ENCODE measurements at places on chromosomes 2 and 18. TPM values are rescaled to one million over a fixed set of nuclear protein-coding genes. Genes with fewer than 3 reads are reported as not detected.

DNA sequence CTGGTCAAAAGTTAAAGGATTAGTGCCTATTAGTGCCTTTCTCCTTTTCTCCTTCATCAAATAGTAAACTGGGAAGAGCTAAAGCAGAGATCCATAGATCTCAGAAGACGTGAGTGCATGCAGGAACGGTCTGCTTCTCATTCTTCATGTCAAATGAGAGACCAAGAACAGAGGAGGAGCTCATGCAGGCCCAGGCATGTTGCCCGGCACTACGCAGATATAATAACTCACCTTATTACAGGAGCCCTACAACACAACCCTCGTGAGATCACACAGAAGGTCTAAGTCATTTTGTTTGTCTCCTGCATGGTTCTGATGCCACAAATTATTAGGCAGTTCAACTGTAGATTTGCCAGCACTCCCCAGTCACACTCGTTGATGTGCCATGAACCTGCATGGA lies 71.8 kb downstream of the CMPK2 start:
- DNase-seq = no peak

GRCh38 chr18:45415614-45416013 lies 199.7 kb upstream of the SLC14A2 start:
- no peak for DNase-seq

- DNase-seq = no peak
These were observed 318.1 kb upstream of the HS6ST1 start for GRCh38 chr2:128636802-128637147.

DNA sequence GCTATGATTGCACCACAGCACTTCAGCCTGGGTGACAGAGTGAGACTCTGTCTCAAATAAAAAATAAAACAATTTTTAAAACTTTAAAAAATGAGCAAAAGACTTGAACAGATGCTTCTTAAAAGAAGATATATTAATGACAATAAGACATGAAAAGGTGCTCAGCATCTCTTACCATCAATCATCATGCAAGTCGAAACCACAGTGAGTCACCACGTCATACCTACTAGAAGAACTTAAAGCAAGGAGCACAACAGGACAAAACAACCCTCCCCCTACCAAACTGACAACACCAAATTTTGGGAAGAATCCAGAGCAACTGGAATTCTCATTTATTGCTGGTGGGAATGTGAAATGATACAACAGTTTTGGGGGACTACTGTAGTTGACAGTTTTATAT lies 251.6 kb downstream of the BCL2 start:
- no peak for DNase-seq

GRCh38 chr2:71066856-71067255 lies 1.6 kb upstream of the NAGK start:
- DNase-seq = no peak

- DNase-seq = peak; percentile 20
These were observed 620.6 kb downstream of the GALR1 start for GRCh38 chr18:77870199-77870598.

GRCh38 chr2:197969391-197969893 lies 165.0 kb downstream of the PLCL1 start:
- no peak for DNase-seq

DNA sequence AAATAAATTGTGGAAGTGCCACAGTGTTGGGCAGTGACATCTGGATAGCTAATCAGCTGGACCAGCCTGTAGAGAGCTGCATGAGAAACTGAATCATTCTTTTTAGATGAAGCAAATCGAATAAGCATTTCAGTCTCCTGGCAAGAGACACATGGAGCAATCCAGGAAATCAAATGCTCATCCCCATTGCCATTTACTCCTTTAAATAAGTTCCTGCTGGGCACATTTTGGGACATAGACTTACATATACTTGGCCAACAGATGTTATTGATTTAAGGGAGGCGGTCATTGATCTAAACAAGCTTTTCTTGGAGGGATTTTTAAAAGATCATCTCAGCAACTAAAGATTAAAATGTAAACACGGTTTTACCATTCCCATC lies 307.1 kb downstream of the STK39 start:
- no peak for DNase-seq

DNA sequence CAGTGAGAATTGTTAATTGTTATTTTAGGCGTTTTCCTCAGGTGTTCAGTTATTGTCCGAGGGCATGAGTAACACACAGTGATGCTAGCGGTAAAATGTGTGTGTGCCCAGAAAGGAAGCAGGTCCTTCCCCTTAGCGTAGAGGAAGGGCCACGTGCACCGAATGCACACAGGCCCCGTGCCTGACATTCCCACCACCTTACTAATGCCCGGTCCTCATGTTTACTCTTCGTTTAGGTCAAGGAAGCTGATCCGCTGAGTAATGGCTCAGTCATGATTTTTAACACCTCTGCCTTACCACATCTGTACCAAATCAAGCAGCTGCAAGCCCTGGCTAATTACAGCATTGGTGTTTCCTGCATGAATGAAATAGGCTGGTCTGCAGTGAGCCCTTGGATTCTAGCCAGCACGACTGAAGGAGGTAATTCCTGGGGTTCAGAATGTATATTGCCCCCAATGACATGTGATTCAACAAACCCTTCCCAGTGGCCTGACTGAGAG lies 76.7 kb downstream of the MERTK start:
- no peak for DNase-seq

GRCh38 chr18:49747876-49748275 lies 65.5 kb downstream of the ACAA2 start:
- DNase-seq = no peak

GRCh38 chr2:69067866-69068265 lies 54.9 kb downstream of the ANTXR1 start:
- no peak for DNase-seq

DNA sequence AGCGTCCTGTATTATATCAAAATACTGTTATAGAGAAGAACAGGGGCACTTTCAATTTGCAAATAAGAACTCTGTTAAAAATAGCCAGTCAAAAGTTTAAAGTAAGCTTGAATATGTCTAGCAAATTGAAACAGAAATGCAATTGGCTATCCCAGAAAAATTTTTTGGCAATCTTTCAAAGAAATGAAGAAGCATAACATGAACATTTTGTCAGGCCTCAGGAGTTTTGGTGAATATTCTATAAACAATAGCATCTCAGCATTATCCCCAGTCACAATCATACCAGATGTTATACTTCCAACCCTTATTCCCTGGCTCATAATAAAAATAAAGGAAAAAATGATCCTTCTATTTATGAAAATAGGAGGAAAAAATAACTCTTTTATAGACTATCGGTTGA lies 252.4 kb downstream of the GRB14 start:
- no peak for DNase-seq

GRCh38 chr2:16050908-16051489 lies 110.6 kb downstream of the MYCN start:
- DNase-seq = no peak

- no peak for DNase-seq
These were observed 152.8 kb upstream of the STK17B start for GRCh38 chr2:196324211-196324610.

- DNase-seq = peak; percentile 89
These were observed 152.1 kb downstream of the PXDN start for GRCh38 chr2:1591978-1592907.

GRCh38 chr18:2948038-2948437 lies 64.9 kb downstream of the LPIN2 start:
- peak; percentile 18 for DNase-seq

- DNase-seq = no peak
These were observed 656.9 kb downstream of the EPHA4 start for GRCh38 chr2:220915092-220915623.

- no peak for DNase-seq
These were observed 150.8 kb downstream of the PTRHD1 start for GRCh38 chr2:24642351-24642750.

DNA sequence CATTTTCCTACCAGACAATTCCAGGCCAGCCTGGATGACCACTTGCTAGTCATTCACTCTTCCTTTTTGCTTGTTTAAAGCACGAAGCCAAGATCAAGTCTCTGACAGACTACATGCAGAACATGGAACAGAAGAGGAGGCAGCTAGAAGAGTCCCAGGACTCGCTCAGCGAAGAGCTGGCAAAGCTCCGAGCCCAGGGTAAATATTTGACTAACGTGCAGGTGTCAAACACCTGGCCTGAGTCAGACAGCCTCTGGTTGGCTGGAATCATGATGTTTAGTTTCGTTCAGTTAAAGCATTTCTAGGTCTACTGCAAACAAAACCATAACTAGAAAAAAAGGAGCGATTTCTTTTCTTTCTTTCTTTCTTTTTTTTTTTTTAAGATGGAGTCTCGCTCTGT lies 44.2 kb upstream of the LYPD6B start:
- DNase-seq = no peak

- DNase-seq = no peak
These were observed 111.7 kb upstream of the AGAP1 start for GRCh38 chr2:235382179-235382578.

DNA sequence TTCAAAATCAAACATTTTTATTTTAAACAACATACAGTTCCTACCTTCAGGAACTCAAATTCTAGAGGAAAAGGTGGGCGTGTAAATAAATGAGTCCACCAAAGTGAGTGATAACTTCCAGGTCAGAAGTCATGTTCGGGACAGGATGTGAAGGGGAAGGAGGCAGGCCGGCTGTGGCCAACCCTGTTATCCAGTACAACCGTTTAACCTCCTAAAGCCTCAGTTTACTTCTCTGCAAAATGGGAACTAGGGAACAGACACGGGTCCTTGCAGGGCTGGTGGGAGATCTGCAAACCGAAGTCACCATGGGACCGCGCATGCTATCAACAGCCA lies 373 bp downstream of the EIPR1 start:
- peak; percentile 20 for DNase-seq

DNA sequence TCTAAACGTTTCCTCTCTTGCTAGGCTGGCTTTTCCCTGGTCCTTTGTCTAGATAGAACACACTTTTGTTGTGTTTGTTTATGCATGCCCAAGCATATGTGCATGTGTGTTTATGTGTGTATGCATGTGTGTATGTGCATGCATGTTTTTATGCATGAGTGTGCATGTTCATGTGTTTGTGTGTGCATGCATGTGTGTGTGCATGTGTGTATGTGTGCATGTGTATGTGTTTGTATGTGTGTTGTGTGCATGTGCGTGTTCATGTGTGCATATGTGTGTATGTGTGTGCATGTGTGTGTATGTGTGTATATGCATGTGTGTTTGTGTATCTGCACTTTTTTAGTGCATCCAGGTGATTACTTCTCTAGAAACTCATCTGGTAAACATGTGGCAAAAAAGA lies 558.0 kb downstream of the GALR1 start:
- DNase-seq = no peak

DNA sequence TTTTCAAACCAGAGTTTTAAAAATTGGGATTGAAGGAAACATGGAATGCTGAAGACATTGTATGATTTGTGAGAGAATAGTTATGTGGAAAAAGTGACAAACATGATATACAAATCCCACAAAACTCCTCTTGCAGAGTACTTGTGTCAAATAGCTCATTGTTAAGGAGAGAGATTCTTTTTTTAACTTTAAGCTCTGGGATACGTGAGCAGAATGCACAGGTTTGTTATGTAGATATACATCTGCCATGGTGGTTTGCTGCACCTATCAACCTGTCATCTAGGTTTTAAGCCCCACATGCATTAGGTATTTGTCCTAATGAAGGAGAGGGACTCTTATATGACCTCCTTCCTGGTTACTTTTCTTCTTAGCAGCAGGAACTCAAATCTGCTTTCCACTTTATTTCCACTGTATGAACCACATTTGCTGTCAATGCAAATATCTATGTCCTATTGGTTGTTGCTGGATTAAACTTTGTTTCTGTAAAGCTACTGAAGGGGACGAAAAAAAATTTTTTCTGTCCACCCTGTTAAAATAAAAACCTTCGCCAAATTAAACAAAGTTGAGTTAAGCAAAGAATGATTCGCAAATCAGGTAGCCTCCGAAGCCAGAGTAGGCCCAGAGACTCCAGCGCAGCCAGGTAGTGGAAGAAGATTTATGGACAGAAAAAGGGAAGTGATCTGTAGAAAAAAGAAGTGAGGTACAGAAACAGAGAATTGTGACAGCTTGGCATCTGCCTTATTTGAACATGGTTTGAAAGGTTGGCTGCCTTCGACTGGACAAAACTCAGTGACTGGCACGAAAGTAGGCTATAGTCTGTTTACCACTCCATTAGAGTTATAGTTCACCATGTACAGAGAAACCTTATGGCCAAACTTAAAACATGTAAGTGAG lies 430.1 kb upstream of the CHST9 start:
- no peak for DNase-seq

DNA sequence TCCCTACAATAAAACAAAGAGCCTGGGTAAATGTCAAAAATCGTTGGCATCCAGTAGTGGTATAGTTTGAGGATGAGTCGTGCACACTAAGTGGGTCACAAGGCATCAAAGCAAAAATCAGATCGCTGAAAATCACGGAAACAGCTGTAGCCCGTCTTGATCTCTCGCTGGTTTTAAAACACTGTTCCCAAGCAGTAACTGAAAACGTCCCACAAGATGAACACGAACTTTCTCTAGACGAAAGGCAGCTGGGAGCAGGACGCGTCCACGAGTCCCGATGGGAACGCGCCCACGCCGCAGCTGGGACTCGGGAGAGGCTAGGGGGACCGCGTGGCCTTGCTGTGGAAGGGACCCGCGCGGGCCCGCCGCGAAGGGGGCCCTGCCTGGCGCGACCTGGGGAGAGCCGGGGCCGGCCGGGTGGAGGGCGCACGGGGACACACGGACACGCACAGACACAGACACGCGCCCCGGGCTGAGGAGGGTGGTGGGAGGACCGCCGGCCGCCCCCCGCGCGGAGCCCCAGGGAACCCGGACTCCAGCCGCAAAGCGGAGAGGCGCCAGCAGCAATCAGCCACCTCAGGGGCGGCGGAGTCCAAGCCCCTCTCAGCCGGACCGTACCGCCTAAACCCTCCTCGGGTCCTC lies 651 bp downstream of the STK17B start:
- DNase-seq = peak; percentile 64

GRCh38 chr2:200587007-200587616 lies 1.3 kb downstream of the AOX1 start:
- no peak for DNase-seq

Gene FLACC1
- 2.3 TPM for polyA plus RNA-seq

Gene FZD7
- polyA plus RNA-seq = 35.8 TPM

Gene CAPN14
- polyA plus RNA-seq = 0.19 TPM

Gene FSIP2
- polyA plus RNA-seq = 3.9 TPM

Gene NXPH2
- 1.4 TPM for polyA plus RNA-seq

Gene ERBB4
- 1.2 TPM for polyA plus RNA-seq

Gene IL36RN
- not detected for polyA plus RNA-seq

Gene PARD6G
- 17.7 TPM for polyA plus RNA-seq
